Thymus (tissue), 14 donors: ENCODE measurements at places on chromosomes 4 and X.
A peak's percentile ranks its signal among the peaks of the same experiment; 100 is the strongest.

GRCh38 chrX:13266641-13267345 is 53.1 kb downstream of the ATXN3L start:
- H3K4me3 ChIP-seq: no peak overlapping the region
- no peak overlapping the region for H3K27ac ChIP-seq
- no peak for DNase-seq
- H3K4me1 ChIP-seq: no peaks in the 10 kb centered on the region
- no peaks in the 10 kb centered on the region for H3K27me3 ChIP-seq
- H3K36me3 ChIP-seq: no peaks in the 10 kb centered on the region

DNA sequence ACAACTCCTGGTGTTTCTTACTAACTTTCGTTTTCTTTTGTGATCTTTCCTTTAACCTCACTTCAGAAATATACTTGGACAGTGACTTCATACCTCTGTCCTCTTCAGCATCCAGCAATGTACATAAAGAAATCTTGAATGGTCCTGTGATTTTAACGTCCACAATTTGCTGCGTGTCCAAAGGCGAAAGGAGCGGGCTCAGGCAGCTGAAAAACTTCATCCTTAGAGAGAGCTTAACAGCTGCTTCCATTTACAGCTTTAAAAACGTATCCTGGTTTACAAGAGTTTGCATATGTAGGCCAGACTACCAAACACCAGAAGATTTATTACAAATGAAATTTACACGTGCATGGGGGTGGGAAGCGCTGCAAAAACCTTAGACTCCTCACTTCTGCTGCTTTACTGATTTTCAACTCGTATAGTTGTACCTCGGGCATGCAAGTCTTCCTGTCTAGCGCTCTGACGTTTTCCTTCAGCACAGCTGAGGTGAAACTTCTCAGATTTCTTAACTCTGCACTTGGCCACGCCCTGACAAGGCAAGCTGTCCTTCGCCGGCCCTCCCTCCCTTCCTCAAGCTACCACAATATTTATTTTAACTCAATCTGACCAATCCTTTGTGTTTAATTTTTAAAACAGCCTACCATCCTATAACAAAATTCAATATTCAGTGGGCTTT is 406.4 kb downstream of the FAM47A start:
- no peak for DNase-seq
- H3K27ac ChIP-seq: no peak overlapping the region
- no peaks in the 10 kb centered on the region for H3K36me3 ChIP-seq
- no peaks in the 10 kb centered on the region for H3K27me3 ChIP-seq
- no peak overlapping the region for H3K4me3 ChIP-seq

DNA sequence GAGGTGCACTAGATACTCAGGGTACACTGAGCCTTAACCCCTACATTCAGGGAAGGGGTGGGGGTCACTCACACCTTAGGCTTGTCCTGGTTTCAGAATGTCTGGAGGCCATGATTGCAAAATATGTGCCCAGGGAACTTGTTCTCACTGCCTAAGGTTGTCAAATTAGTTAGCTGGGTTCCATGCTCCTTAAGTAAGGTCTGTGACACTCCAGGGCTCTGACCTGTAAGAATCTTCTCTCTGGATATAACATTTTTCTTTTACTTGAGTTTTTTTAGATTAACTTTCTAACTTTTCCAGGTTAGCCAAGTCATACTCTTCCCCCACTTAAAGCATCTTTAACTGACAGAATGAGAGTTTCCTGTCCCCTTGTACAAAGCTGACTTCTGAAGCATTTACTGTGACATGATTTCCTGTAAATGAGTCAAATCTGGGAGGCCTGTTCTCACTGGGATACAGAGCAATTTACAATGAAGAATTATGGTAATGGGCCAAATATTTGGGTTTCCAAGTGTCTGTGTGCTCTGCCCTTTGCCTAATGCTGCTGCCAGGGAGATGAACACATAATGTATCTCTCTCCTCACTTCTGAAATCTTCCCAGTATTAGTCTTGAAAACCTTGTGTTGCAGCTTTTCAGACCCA is 101.7 kb downstream of the GATB start:
- peaks cover 7% of the 10 kb centered on the region for H3K4me1 ChIP-seq
- H3K27me3 ChIP-seq: no peaks in the 10 kb centered on the region
- DNase-seq: peak; percentile 28
- H3K36me3 ChIP-seq: no peaks in the 10 kb centered on the region

- H3K4me3 ChIP-seq: no peak overlapping the region
- peak overlapping the region; percentile 70 for H3K27ac ChIP-seq
- H3K27me3 ChIP-seq: no peaks in the 10 kb centered on the region
- H3K4me1 ChIP-seq: peaks cover 20% of the 10 kb centered on the region
- peaks cover 11% of the 10 kb centered on the region for H3K36me3 ChIP-seq
Observed at GRCh38 chr4:37989398-37990260, 29.4 kb downstream of the PTTG2 start.

DNA sequence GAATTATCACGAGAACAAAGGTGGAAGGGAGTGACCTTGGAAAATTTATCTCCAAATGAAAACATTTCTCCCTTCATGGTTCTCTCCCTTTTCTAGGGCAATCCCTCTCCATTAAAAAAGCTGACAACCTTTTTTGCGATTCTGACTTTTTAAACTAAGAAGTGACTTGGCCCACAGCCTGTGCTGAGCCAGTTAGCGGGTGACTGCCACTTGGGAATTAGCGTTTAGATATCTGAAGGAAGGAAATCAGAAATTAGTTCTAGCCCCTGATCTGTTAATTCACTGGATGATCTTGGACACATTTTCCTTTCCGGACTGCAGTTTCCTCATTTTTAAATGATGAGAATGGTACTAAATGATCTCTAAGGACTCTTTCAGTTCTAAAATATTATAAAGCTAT is 245.0 kb downstream of the FBXO8 start:
- DNase-seq: no peak
- no peaks in the 10 kb centered on the region for H3K36me3 ChIP-seq
- no peaks in the 10 kb centered on the region for H3K27me3 ChIP-seq
- no peaks in the 10 kb centered on the region for H3K4me1 ChIP-seq
- no peak overlapping the region for H3K4me3 ChIP-seq
- H3K27ac ChIP-seq: no peak overlapping the region
